ENCODE measurements at places on chromosomes 11 and 22.

DNA sequence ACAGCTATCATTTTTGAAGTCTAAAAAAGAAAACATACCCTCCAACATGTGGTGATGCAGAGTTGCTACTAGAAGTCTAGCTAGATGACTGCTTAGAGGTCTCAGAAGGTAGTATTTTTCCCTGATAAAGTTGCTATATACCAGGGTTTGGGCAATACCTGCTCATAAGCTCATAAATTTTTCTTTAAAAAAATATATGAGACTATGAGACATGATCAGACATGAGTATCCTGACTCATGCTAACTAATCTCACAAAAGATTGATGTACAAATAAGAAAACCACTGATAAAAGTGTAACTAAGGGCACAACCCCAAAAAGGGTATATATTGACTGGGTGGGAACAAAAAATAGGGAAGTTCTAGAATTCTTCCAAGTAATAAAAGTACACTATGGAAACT, 740.9 kb downstream of the METTL15 start:
- H3K4me1 ChIP-seq = no peaks in the 10 kb centered on the region
- H3K27ac ChIP-seq = no peak overlapping the region
- no peak overlapping the region for H3K4me3 ChIP-seq
- no peaks in the 10 kb centered on the region for H3K27me3 ChIP-seq
- no peak for DNase-seq

- no peaks in the 10 kb centered on the region for H3K4me1 ChIP-seq
- no peak for DNase-seq
- H3K36me3 ChIP-seq = no peaks in the 10 kb centered on the region
- H3K27me3 ChIP-seq = peaks cover 27% of the 10 kb centered on the region
- H3K4me3 ChIP-seq = no peak overlapping the region
Measured at GRCh38 chr22:43747877-43748276, 64.2 kb downstream of the EFCAB6 start.

DNA sequence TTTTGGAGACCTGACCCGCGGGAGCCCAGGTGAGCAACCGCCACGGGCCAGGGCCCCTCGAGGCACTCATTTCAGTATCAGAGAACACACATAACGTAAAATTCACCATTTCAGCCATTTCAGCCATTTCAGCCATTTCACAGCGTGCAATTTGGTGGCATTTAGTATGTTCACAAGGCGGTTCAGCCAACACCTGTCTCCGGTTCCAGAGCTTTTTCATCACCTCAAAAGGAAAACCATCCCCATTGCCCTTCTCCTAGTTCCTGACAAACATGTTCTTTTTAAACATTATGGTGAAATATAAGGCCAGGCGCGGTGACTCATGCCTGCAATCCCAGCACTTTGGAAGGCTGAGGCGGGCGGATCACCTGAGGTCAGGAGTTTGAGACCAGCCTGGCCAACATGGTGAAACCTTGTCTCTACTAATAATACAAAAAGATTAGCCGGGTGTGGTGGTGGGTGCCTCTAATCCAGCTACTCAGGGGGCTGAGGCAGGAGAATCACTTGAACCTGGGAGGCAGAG, 119.3 kb downstream of the KCNQ1 start:
- no peaks in the 10 kb centered on the region for H3K4me1 ChIP-seq
- peak; percentile 41 for DNase-seq
- no peaks in the 10 kb centered on the region for H3K27me3 ChIP-seq
- no peaks in the 10 kb centered on the region for H3K36me3 ChIP-seq

DNA sequence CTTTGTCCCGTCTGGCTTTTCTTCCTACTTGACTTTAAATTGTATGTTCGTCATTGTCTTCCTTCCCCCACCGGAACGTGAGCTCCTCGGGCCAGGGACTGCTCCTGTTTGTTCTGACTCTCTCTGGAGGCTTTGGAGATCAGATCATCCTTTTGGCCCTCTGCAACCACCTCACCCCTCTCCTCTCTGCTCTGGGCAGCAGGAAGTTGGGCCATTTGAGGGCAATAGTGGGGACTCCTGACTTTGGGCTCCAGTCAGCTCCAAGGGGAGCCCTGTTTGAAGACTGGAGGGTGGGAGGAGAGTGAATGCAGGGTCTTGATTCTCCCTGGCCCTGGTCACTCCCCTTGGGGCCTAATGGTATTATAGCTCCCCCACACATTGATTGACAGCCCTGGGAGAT, 186.3 kb upstream of the B3GAT1 start:
- H3K27me3 ChIP-seq = peaks cover 34% of the 10 kb centered on the region
- H3K4me3 ChIP-seq = no peak overlapping the region
- no peak for DNase-seq
- H3K4me1 ChIP-seq = no peaks in the 10 kb centered on the region
- no peak overlapping the region for H3K27ac ChIP-seq

GRCh38 chr11:75445315-75445953, 12.4 kb upstream of the KLHL35 start:
- no peak overlapping the region for H3K4me3 ChIP-seq
- no peaks in the 10 kb centered on the region for H3K27me3 ChIP-seq
- H3K4me1 ChIP-seq = peaks cover 4% of the 10 kb centered on the region
- no peak for DNase-seq

- peaks cover 24% of the 10 kb centered on the region for H3K27me3 ChIP-seq
- DNase-seq = no peak
- no peaks in the 10 kb centered on the region for H3K36me3 ChIP-seq
- no peak overlapping the region for H3K4me3 ChIP-seq
Measured at GRCh38 chr11:4645974-4646373, 2.2 kb downstream of the OR51E1 start.

DNA sequence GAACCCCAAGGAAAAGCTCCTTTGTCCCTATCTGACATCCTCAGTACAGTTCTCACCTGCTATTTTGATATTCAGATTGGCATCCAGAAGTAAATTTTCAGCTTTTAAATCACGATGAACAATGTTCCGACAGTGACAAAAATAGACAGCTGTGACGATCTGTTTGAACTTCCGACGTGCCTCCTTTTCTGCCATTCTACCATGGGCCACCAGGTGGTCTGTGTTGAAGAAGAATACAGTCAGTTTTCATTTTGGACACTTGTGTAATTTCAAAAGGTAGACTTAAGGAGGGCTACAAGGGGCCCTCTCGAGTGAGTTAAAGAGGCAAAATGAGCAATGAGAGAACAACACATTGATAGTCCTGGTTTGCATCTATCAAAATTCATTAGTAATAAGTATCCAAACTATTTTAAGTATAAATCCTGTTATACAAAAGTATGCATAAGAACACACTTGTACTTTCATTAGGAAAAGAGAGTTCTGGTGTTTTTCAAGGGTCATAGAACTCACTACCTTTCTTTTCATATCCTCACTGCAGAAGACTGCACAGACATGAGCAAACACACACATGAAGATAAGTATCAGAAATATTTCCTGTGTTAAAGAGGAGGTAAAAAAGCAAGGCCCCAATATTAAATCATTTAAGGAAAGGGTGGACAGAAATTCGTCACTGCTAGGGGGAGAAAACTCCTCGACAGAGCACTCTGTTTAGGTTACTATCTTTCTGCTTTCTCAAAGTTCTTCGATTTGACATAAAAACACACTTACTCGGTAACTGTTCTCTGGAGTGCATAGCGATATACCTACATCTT, 89.9 kb upstream of the APOA1 start:
- peaks cover 7% of the 10 kb centered on the region for H3K36me3 ChIP-seq
- peak overlapping the region; percentile 80 for H3K27ac ChIP-seq
- DNase-seq = no peak
- H3K27me3 ChIP-seq = no peaks in the 10 kb centered on the region
- H3K4me3 ChIP-seq = peak overlapping the region; percentile 63

DNA sequence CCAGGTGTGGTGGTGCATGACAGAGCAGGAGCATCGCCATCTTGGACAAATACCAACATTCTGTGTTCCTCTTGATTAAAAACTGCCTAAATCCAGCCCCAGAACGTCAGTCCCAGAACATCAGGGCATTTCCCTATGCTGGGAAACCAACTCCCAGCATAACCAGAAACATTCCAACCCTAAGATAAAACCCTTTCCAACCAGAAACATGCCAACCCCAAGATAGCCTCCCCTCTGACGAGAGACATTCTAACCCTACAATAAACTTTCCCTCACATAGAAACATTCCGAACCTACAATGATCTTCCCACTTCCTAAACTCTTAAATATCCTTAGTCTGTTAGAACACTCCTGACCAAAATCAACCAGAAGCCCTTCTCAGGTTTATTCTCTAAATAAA, 11.6 kb downstream of the PLAAT4 start:
- H3K36me3 ChIP-seq = peaks cover 8% of the 10 kb centered on the region
- no peak for DNase-seq
- H3K4me3 ChIP-seq = no peak overlapping the region
- no peaks in the 10 kb centered on the region for H3K27me3 ChIP-seq
- peak overlapping the region; percentile 61 for H3K27ac ChIP-seq

DNA sequence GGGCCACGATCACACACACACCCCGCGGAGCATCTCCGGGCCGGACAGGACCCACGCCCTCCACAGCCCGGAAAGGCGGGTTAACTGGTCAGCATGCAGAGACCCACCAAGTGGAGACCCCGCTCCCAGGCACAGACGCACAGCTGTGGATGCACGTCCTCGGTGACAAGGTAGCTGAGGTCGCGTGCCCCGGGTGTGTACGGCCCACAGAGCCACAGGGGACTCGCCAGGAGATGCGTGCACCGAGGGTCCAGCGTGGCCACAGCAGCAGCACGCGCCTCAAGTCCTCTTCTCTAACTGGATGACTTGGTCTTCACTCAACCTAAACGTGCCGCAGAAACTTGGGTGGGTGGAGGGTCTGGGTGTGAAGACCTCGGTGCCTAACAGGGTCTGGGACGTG, 5.5 kb downstream of the H19 start:
- DNase-seq = no peak
- H3K36me3 ChIP-seq = no peaks in the 10 kb centered on the region
- H3K27ac ChIP-seq = no peak overlapping the region
- no peaks in the 10 kb centered on the region for H3K27me3 ChIP-seq
- H3K4me1 ChIP-seq = no peaks in the 10 kb centered on the region
- no peak overlapping the region for H3K4me3 ChIP-seq

- peaks cover 24% of the 10 kb centered on the region for H3K4me1 ChIP-seq
- H3K4me3 ChIP-seq = no peak overlapping the region
- H3K36me3 ChIP-seq = no peaks in the 10 kb centered on the region
- H3K27me3 ChIP-seq = no peaks in the 10 kb centered on the region
- DNase-seq = no peak
Measured at GRCh38 chr11:96228473-96228891, 114.5 kb downstream of the MAML2 start.
